PC-3 (cell line): ENCODE measurements at places on chromosomes 12 and 14. TPM values are rescaled to one million over a fixed set of nuclear protein-coding genes. Genes with fewer than 3 reads are reported as not detected.

Gene LPAR5
- total RNA-seq: 2.3 and 4.3 TPM in 2 replicates

Gene OVCH1
- total RNA-seq: not detected in 2 replicates

Gene PTPRR
- 2.3 and 3.1 TPM in 2 replicates for total RNA-seq

Gene LAG3
- total RNA-seq: 0.40 and 0.58 TPM in 2 replicates

Gene PCED1B
- 1.0 TPM in 1 of 2 replicates, not detected in the other for total RNA-seq

Gene CPNE6
- total RNA-seq: not detected in 2 replicates
